Stimulated activated CD8-positive, alpha-beta memory T cell treated with anti-CD3 and anti-CD28 coated beads, Interleukin-4, amount 100 ng/mL, for 24 hours (primary cell): ENCODE measurements at places on chromosomes 2 and 18.

DNA sequence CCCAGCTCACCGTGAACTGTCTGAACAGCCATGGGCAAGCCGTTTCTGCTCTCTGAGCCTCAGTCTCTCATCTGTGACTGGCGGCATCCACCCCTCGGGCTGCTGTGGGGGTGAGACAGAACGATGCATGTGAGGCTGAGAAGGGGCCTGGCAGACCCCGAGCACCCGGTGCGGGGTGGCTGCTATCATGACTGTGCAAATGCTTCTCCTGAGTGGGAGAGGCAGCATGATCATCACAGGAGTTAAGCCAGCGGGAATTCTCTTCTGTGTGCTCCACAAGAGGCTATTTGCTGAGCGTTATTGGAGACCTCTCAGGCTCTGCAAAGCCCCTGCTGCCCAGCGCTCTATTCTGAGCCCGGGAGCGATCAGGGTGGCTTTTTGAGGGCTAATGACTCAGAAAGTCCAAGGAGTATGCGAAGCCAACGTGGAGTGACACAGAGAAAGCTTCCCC lies 45.8 kb upstream of the ID2 start:
- no peak for DNase-seq

GRCh38 chr2:37872192-37872750 lies 52.8 kb upstream of the RMDN2 start:
- no peak for DNase-seq

GRCh38 chr18:45834306-45834705 lies 8.8 kb downstream of the SIGLEC15 start:
- DNase-seq, result no peak

GRCh38 chr18:45589356-45590035 lies 25.8 kb upstream of the SLC14A2 start:
- no peak for DNase-seq

GRCh38 chr2:177822941-177823340 lies 249.6 kb downstream of the PDE11A start:
- no peak for DNase-seq

- no peak for DNase-seq
Measured at GRCh38 chr2:48264627-48265026, 265.3 kb upstream of the STON1 start.

GRCh38 chr18:39486268-39486667 lies 1920.7 kb upstream of the CELF4 start:
- DNase-seq, result no peak

DNA sequence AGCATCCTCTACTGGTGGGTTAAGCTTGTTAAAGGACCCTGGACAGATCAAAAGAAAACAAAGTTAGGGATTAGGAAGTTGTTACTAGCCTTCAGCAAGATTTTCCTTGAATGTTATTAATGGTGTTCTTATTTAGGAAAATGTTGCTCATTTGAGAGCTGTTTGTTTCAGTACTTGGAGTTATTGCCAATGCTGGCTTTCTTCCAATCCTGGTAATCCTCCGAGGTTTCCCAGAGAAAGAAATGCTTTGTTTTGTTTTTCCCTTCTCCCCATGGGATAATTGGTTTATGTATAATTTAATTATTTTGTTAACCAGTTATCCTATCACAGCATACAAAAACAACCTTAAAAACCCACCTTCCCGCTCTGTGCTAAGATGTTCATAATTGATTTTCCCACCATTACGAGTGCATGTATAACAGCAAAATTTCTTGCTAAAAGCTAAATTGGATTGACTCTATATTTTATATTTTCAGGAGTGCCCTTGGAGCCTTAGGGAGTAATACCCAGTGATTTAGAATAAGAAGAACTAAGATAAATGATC lies 79.8 kb downstream of the MGAT5 start:
- no peak for DNase-seq

DNA sequence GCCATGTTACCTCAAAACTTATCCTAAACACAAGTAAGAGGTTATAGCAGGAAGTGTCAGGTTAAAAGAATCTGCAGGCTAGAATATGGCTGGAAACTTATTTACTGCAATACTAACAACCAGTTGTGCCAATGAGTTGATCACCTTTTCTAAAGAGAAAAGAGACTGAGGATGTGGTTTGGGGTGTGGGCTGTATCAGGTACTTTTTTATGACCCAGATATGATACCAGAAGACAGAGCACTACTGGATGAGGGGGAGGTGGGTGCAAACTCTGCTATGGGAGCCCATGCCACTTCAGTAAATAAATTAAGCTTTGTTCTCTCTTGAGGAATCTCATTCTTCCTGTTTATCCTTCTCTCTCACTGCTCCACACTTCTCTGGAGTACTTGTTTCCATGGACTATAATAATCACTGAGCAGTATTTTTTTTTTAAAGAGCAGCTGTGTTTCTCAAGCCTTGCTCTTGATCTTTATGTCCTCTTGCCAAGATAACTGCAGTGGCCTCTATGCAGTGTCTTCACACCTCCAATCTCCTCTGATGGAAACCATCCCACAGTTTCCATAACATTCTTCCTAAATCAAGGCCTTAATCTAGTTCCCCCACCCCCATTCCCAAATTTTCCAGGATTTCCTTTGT lies 51.2 kb upstream of the NOSTRIN start:
- DNase-seq, result no peak

DNA sequence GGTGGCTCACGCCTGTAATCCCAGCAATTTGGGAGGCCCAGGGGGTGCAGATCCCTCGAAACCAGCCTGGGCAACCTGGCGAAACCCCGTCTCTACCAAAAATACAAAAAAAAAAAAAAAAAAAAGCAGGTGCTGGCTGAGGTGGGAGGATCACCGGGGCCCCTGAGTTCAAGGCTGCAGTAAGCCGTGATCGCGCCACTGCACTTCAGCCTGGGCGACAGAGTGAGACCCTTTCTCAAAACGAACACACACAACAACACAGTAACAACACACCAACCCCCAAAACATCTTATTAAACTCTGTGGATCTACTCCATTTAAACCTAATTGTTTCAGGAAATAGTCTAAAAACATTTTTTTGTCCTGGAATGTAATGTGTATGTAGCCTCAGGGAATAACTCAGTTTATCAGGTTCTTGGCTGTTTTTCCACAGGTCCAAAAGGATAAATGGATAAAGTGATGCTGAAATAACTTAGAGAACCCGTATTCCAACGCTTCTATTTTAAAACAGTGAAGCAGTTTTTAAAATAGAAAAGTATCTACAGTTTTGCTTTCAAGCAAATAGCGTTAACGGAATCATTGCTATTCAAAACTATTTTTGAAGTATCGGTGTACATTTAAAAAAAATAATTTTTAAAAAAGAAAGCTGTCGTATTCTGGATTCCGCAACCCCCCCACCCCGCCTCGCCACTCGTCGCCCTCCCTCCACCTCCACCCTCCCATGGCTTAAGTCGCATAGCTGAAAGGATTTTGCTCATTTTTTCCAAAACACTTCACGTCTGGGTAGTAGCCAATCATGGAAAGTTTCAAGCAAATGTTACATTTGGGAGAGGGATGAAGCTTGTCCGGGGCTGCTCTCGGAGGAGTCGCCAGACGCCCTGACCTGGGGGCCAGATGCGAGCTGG lies 895 bp upstream of the GLS start:
- peak; percentile 25 for DNase-seq

DNA sequence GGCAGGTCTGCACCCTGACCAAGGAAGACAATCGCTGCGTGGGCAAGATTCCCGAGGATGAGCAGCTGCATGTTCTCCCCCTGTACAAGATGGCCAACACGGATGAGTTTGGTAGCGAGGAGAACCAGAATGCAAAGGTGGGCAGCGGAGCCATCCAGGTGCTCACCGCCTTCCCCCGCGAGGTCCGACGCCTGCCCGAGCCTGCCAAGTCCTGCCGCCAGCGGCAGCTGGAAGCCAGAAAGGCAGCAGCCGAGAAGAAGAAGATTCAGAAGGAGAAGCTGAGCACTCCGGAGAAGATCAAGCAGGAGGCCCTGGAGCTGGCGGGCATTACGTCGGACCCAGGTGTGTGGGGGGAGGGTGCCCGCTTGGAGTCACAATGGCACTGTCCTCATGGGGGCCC lies 48.4 kb downstream of the BOLA3 start:
- DNase-seq, result no peak
